ENCODE measurements at places on chromosomes 6 and 20.

DNA sequence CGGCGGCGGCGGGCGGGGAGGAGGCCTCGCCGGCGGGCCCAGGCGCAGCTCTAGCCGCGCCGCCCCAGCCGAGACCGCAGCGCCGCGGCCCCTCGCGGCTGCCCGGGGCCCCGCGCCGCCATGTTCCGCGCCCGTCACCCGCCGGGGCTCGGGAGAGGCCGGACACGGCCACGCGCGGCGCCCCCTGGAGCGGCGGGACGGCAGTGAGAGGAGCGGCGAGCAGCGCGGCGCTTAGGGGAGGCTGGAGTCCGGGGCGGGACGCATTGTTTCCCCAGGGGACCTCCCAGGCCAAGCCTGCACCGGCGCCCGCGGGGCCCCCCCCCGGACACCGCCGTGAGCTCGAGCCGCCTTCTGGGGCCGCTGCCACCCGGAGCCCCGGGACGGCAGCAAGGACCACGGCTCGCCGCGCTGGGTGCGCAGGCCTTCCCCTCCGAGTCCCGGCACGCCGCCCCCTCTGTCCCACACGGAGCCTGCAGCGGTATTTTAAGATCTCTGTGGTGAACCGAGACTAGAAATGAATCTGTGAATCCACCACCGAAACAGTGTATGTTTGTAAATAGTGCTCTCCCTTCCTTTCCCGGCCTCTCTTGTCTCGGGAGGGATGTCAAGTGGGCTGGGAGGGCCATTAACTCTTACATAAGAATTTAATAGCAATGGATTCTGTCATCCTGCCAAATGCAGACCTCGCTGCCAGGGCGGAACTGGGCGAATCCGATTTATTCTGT lies 424 bp upstream of the KIF13A start:
- DNase-seq: peak; percentile 7

GRCh38 chr6:88890860-88891845 lies 72.3 kb downstream of the RNGTT start:
- DNase-seq: no peak

GRCh38 chr6:121826156-121826810 lies 390.8 kb downstream of the GJA1 start:
- DNase-seq: no peak

DNA sequence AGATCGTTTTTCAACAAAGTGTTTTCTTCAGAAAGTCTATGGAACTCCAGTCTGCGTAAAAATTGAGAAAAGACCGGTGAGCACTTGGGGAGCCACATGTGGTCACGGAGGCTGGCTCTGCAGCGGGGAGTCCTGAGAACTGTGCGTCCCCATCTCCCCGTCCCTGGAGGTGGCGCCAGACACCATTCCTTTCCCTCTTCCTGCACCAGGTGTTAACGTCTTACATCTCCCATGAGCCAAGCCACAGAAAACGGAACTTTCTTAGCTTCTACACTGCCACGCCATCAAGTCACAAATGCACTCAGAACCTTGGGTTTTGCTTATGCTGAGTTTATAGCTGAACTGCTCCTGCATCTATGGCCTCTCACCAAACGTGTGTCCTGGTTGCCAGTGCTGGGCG lies 62.6 kb downstream of the GINS1 start:
- DNase-seq: no peak

DNA sequence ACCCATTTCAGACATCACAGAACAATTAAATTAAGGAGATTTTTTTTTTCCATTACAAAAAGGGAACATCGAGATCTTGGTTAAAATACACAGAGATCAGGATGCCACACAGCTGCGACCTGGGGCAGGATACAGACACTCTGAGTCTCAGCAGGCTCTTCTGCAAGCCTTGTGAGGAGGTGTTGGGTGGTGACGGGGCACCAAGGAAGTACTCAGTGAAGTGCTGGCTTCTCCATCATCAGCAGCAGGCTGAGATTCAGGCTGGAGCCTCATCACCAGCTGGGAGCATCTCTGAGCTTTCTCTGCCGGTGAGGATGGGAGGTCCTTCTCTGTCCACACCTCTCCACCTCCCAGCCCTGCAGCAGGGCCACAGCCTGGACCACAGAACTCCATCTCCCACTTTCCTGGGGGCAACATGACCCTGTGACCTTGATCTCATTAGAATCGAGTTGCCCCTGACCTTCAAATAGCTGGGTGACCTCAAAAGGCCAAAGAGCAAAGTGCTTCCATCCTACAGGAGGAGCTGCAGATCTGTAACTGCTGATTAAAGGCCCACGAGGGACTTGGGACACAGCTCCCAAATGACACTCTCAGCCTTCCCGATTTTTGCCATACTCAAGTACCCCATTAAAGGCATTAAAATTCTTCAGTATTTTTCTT lies 16.0 kb downstream of the PMEPA1 start:
- DNase-seq: no peak

- DNase-seq: no peak
These were observed 296.8 kb downstream of the PREX1 start for GRCh38 chr20:48530957-48531356.

Data from activated gamma-delta T cell treated with Interleukin-2 at 50 U/mL for 16 hours (primary cell).